ENCODE measurements at places on chromosomes 2 and 18. TPM values are rescaled to one million over a fixed set of nuclear protein-coding genes. Genes with fewer than 3 reads are reported as not detected.

The CPS1 gene
- 7.9 TPM for total RNA-seq

The IL36G gene
- total RNA-seq = not detected

The CRACDL gene
- total RNA-seq = 0.37 TPM

The HOXD10 gene
- not detected for total RNA-seq

The NETO1 gene
- 6.9 TPM for total RNA-seq

The C1GALT1C1L gene
- total RNA-seq = not detected

The BUB1 gene
- 80.4 TPM for total RNA-seq

- no peak overlapping the region for H3K27ac ChIP-seq
- H3K4me3 ChIP-seq = no peak overlapping the region
- no peaks in the 10 kb centered on the region for H3K27me3 ChIP-seq
- H3K36me3 ChIP-seq = no peaks in the 10 kb centered on the region
- DNase-seq = no peak
Observed at GRCh38 chr18:56891116-56891515, 240.0 kb downstream of the WDR7 start.

DNA sequence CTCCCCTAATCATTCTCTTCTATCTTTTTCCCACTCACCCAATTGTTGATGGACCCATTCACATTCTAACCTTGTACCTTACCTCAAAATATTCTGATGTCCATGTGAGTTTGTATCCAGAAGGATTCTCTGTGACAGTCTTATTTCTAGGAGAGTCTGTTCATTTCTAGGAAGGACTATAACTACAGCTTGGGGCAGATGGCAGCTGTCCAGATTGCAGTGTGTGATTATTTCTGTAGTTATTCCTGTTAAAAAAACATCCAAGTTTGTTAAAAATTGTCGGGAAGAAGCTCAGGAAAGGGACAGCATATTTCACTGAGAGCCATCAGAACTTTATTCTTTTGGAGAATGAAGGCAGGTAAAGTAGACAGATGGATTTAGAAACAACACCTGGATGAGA lies 142.6 kb downstream of the RAPGEF4 start:
- H3K4me3 ChIP-seq = no peak overlapping the region
- H3K27ac ChIP-seq = no peak overlapping the region
- no peak for DNase-seq
- H3K36me3 ChIP-seq = peaks cover 4% of the 10 kb centered on the region
- H3K27me3 ChIP-seq = no peaks in the 10 kb centered on the region

- H3K27ac ChIP-seq = no peak overlapping the region
- DNase-seq = no peak
- no peaks in the 10 kb centered on the region for H3K27me3 ChIP-seq
- no peak overlapping the region for H3K4me3 ChIP-seq
Observed at GRCh38 chr2:99067871-99068625, 73.5 kb upstream of the C2orf15 start.

GRCh38 chr2:199570934-199571333 lies 113.2 kb upstream of the SATB2 start:
- H3K4me3 ChIP-seq = no peak overlapping the region
- H3K27ac ChIP-seq = no peak overlapping the region
- H3K4me1 ChIP-seq = no peaks in the 10 kb centered on the region
- no peak for DNase-seq

- no peaks in the 10 kb centered on the region for H3K27me3 ChIP-seq
- H3K27ac ChIP-seq = no peak overlapping the region
- no peak overlapping the region for H3K4me3 ChIP-seq
- no peaks in the 10 kb centered on the region for H3K36me3 ChIP-seq
- H3K4me1 ChIP-seq = no peaks in the 10 kb centered on the region
- DNase-seq = no peak
Observed at GRCh38 chr2:180240774-180241173, 233.7 kb upstream of the CWC22 start.

DNA sequence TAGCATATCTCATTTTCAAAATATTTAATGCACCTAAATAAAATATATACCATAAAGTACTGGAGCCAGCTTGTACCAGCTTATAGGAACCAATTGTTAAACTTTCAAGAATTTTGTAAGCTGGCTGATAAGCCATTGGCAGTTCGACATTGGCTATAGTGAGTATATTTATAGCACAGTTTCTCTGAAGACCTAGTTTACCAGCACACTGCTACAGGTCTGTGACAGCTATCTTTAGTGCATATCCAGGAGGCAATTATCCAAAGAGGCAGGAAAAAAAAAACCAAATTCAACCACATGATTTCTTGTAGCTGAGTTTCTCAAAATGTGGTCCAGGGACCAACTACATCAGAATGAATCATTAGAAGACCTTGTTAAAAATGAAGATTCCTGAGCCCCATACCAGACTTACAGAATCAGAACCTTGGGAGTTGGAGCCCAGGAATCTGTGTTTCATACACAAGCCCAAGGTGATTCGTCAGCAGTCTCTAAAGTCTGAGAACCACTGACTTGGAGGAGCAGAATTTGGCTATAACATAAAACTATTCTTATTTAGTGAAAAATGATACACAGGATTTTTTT lies 279.0 kb upstream of the NRP2 start:
- no peaks in the 10 kb centered on the region for H3K27me3 ChIP-seq
- H3K27ac ChIP-seq = no peak overlapping the region
- no peak for DNase-seq

GRCh38 chr18:77218642-77219041 lies 31.0 kb upstream of the GALR1 start:
- no peak for DNase-seq
- H3K4me3 ChIP-seq = no peak overlapping the region
- H3K36me3 ChIP-seq = no peaks in the 10 kb centered on the region

GRCh38 chr2:219765231-219765911 lies 137.9 kb downstream of the SLC4A3 start:
- H3K27ac ChIP-seq = no peak overlapping the region
- H3K36me3 ChIP-seq = no peaks in the 10 kb centered on the region
- H3K27me3 ChIP-seq = no peaks in the 10 kb centered on the region
- no peak for DNase-seq
- peaks cover 12% of the 10 kb centered on the region for H3K4me1 ChIP-seq

- H3K36me3 ChIP-seq = peaks cover 51% of the 10 kb centered on the region
- H3K27me3 ChIP-seq = no peaks in the 10 kb centered on the region
- H3K4me3 ChIP-seq = no peak overlapping the region
- no peak for DNase-seq
- peaks cover 16% of the 10 kb centered on the region for H3K4me1 ChIP-seq
Observed at GRCh38 chr2:105893011-105893995, 148.6 kb downstream of the NCK2 start.

GRCh38 chr2:64848363-64848762 lies 140.8 kb upstream of the SLC1A4 start:
- H3K27ac ChIP-seq = peak overlapping the region; percentile 20
- H3K27me3 ChIP-seq = no peaks in the 10 kb centered on the region
- H3K36me3 ChIP-seq = no peaks in the 10 kb centered on the region
- H3K4me1 ChIP-seq = peaks cover 35% of the 10 kb centered on the region
- DNase-seq = no peak

DNA sequence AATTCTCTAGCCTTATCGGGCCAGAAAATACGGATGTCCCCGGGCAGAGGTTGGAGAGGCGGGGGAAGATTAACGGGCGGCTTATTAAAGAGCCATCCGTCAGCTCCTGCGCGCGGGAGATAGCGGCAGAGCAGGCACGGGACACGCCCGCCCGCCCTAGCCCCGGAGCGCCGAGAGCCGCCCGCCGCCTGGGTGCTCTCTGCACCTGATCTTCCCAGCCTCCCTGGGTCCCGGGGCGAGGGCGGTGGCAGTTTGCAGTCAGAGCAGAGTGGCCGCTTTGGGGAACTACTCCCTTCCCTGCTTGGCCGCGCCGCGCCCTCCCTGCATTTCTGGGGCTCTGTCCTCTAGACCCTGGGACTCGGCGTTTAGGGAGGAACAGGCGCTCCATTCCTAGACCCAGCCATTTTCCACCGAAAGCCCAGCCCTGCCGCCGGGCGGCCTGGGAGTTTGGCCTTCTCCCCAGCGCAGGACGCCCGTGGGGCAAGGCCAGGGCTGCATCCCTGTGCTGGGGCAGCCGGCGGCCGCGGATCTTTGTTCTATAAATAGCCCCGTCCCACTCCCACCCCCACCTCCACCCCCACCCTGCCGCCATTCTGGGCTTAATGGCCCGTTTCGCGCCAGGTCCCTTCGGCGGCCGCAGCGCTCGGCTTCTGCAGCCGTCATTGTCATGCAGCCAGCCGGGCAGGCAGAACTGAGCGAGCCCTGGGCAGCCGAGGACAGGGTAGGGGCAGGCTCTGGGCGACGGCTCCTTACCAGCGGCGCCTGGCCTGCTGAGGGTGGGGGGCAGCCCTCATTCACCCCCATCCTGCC lies 6.6 kb downstream of the GAD1 start:
- H3K27me3 ChIP-seq = peaks cover 91% of the 10 kb centered on the region
- peak overlapping the region; percentile 86 for H3K4me3 ChIP-seq
- H3K27ac ChIP-seq = no peak overlapping the region

DNA sequence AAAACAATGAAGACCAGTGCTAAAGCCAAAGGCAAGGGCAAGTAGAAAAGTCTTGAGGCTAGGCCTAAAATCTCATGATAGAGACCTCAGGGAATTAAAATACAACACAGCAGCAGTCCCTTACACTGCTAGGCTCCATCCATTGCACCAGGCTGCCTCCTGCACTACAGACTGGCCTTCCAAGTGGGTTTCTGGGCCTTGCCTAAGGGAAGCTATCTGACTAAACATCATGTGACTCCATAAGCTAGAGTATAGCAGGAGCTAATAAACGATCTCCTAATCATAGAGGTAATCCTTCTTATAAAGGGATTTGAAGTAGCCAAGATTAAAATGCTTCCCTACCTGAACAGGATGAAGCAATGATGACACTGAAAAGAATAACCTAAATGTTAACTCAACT lies 77.6 kb upstream of the NFU1 start:
- H3K27me3 ChIP-seq = no peaks in the 10 kb centered on the region
- H3K4me1 ChIP-seq = peaks cover 13% of the 10 kb centered on the region
- peaks cover 48% of the 10 kb centered on the region for H3K36me3 ChIP-seq
- no peak for DNase-seq
- H3K4me3 ChIP-seq = no peak overlapping the region
